ENCODE measurements at places on chromosomes 16 and 17.

DNA sequence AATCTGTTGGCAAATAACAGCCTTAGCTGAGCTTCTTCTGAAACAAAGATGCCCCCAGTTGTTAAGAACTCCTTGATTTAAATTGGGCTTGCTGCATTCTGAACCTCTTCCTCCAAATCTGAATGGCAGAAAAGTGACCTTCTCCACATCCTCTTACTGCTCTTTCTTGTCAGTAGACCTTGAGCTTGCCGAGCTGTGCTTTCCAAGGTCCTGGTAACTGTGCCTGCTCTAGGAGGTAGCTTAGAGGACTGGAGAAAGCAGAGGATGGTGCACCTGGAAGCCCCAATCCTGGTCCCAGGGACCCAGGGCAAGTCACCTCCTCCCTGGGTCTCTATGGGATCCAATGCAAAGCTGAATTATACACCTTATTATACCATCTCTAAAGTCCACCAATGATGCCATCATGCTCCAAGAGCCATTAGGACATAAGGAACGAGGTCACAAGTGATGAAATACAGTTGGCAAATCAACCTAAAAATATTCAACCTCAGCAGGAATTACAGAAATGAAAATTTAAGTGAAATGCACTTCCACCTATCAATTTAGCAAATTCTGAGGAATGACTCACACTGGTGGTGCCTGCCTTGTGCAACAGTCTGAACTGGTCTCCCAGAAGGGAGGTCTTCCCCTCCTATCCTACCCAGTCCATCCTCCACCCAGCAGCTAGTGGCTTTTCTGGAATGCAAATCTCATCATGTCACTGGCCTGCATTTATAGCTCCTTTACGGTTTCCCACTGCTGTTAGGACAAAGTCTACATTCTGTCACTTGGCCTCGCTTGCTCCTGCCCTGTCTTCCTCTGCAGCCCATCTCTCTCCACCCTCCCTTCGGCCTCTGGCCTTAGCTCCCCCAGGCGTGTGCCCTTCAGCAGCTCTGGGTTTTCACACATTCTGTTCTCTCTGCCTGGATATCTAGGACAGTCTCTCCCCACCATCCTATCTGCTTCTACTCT, 36.6 kb downstream of the TOM1L2 start:
- DNase-seq = peak; percentile 96

DNA sequence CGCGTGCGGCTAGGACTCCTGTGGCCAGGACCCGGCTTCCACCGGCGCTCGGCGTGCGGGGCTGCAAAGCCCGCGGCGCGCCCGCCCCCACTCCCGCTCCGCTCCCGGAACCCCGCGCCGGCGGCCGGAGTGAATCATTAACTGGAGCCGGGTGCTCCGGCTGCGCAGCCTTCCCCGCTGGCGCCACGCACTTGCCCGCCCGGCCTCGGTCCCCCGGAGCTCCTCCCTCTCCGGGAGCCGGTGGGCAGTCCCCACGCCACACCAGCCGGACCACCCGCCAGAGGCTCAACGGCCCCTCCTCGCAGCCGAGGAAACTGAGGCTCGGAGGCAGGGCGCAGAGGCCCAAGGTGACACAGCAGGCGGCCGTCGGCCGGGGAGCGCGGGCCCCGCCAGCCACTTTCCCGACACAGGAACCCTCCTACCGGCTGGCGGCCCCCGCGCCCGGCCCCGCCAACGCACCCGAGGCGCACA, 580 bp downstream of the BCAR1 start:
- no peak for DNase-seq

GRCh38 chr17:43931062-43931571, 11.2 kb downstream of the PPY start:
- DNase-seq = no peak

DNA sequence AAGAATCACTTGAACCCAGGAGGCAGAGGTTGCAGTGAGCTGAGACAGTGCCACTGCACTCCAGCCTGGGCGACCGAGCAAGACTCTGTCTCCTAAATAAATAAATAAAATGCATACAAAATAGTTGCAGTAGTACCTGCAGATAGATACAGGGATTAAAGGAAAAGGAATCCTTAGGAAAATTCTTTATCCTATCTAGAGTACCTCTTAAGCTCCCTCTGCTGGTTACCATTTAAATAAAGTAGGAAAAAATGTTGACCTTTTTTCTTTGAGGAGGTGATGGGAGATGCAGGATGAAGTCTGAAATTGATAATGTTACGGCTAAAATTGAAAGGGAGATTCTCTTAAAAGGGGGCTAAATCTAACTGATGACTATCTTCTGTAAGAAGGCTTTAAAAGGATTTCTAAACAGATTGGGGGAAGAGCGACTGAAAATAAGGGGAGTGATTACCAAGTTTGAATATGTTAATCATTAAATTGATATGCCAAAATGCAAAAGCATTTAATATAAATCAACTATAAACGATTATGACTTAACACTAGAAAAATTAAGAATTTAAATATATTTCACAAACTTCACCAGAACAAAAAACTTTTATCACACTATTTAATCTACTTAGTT, 29.4 kb downstream of the C16orf87 start:
- DNase-seq = peak; percentile 13

DNA sequence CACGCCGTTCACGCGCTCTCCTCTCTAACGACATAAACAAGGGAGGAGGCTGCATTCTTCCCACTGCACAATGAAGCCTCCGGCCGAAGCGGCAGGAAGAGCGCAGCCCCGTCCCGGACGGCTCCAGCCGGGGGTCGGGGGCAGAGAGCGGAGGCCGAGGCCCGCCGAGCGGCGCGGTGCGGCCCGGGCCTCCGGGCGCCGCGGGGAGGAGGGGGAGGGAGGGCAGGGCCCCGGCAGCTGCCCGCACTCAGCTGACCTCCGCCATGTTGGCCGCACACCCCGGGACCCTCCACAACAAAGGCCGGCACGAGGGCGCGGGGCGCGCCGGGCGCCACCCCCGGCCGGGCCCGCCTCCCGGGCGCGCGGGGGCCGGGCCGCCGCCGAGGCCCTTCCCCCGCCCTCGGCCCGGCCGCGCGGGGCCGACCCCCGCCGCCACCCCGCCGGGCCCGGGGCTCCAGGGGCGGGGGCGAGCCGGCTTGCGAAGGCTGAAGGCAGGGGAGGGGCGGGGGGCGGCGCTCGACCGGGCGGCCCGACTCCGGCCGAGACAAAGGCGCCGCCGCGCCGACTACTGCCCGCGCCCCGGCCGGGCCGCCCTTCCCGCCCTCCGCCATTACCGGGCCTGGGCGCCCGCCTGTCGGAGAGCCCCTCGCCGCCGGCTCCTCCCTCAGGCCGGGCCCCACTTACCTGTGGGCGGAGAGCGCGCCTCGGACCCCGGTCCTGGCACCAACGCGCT, 527 bp downstream of the SIAH1 start:
- DNase-seq = peak; percentile 46

All from AG10803 (cell line).